ENCODE measurements at places on chromosomes 2 and 18. TPM values are rescaled to one million over a fixed set of nuclear protein-coding genes. Genes with fewer than 3 reads are reported as not detected.
A peak's percentile ranks its signal among the peaks of the same experiment; 100 is the strongest.

CRYGD gene
- not detected for total RNA-seq

ZNF521 gene
- total RNA-seq: 67.1 TPM

IL1R2 gene
- total RNA-seq: 0.18 TPM

NT5C1B gene
- total RNA-seq: not detected

MPP4 gene
- total RNA-seq: 0.18 TPM

LRP2 gene
- total RNA-seq: 0.13 TPM

LCT gene
- not detected for total RNA-seq

SESTD1 gene
- 21.8 TPM for total RNA-seq

ASPRV1 gene
- 2.6 TPM for total RNA-seq

IL36G gene
- total RNA-seq: 0.31 TPM

DGKD gene
- total RNA-seq: 14.7 TPM

PFN4 gene
- total RNA-seq: 1.8 TPM

MARCO gene
- total RNA-seq: 1.7 TPM

RSAD2 gene
- total RNA-seq: 3.3 TPM

DNA sequence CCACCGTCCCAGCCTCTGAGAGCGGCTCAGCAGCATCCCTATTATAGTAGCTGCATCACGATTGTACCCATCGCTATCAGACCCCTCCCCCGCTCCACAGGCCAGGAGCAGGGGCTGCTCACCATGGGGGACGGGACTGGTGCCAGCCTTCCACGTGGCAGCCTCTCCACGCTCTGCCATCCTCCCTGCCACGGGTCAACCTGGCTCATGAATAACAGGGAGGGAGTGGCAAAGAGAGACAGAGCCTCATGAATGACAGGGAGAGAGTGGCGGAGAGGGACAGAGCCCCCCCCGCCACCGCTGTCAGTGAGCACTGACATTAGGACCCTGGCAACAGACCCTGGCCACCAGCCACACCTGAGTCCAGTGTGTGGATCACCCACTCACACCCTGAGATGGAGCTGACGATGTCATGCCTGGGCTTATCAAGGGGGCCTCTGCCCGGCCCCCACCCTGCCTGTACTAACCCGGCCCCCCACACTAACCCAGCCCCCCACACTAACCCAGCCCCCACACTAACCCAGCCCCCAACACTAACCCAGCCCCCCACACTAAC is 16.9 kb downstream of the CROCC2 start:
- DNase-seq: no peak

DNA sequence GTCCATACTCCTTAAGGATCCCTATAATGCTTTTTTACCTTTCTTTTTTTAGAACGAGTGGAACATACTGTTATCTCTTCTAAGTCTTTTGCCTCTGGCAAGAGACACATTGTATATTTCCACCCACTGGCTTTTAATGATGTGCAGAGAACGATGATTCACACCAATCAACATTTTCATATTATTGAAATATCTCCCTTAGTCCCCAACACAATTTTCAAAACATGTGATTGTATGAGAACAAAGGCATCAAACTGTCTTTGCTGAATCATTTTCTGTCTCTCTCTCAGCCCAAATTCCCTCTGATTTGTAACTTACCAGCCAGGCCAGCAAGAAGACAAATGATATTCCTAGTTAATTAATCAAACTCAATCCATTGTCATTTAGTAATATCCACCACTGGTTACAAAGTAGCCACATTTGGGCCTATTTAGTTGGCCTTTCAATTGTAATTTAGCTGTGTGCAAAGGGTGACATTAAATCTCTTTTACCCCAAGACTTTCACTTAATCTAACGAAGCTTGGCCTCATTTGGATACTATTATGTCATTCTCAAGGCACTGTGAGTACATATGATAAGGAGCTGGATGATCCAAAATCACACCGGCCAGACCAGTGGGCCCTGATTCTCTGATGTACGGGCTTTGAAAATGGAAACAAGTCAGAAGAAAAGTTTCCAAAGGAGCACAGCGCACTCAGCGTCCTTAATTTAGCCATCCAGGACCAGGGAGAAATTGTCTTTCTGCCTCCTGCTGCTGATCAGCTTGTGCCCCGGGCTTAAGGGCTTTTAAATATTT is 185.1 kb downstream of the SCG2 start:
- no peak for DNase-seq

GRCh38 chr18:23099621-23100020 is 35.7 kb upstream of the CABLES1 start:
- DNase-seq: no peak

GRCh38 chr18:72799106-72799505 is 68.7 kb downstream of the NETO1 start:
- DNase-seq: no peak

DNA sequence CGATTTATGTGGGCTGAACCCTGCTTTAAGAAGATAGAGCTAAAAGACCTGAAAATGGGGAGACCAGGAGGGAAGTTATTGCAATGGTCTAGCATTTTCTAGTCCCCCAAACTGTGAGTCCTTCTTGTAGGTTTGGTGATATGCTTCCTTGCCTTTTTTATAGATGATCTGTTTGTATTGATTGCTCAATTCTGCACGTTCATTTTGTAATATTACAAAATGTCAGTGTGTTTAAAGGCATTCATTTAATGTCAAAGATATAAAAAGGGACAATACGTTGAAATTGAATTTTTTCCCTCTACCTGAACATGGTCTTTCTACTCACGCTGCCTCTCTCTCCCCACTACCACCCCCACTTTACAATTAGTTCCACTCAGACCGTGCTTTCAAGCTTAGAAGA is 5.6 kb upstream of the FIGN start:
- no peak for DNase-seq

DNA sequence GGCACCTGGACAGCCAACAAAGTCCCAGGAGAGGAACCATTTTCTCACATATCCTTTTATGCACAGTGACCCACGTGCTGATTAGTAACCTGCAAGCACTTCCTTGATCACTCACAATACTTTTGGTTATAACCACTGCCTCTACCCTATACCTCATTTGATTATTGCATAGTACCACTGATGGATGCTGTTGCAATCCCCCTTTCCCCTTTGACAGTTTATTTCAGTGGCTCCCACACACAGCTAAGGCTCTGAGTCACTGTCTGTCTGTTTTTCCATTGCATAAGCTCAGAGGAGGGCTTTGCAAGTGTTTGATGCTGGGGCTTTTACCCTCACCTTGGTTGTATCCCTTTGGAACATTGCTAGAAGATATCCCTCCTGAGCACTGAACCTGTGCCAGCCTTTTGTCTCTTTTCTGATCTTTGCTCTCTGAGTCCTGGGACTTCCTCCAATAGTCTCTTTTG is 101.7 kb upstream of the RBBP8 start:
- no peak for DNase-seq

DNA sequence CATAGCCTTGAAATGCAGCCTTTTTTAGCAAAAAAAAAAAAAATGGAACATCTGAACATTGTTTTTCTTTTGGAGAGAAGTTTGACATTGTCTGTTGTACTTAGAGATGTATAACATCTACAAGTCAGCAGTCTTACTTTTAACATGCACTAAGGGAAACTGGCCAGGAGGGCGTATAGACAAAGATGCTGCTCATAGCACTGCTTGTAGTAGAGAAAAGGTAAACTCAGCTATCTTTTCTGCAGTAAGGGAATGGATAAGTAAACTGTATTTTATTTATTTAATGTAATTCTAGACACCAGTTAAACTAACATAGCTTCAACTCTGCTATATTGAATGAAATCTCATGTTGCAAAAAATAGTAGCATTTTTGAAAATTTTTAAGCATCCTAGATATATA is 489.6 kb downstream of the PTPRM start:
- no peak for DNase-seq

DNA sequence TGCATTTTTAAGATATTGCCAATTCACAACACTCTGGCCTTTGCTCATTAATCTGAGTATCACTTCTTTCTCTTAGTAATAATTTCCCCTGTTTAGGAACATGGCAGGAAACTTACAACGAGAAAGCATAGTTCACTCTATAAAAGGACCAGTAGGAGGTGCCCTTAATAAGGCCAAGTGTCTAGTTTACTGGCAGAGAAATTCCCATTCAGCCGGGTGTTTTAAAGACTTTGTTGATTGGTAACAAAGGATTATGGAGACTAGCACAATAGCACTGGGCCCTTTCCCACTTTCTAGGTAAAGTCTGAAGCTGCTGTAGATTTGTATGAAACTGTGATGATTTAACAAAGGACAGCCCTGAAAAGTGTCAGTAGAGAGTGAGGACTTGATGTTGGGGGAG is 3.1 kb downstream of the DCC start:
- DNase-seq: no peak

DNA sequence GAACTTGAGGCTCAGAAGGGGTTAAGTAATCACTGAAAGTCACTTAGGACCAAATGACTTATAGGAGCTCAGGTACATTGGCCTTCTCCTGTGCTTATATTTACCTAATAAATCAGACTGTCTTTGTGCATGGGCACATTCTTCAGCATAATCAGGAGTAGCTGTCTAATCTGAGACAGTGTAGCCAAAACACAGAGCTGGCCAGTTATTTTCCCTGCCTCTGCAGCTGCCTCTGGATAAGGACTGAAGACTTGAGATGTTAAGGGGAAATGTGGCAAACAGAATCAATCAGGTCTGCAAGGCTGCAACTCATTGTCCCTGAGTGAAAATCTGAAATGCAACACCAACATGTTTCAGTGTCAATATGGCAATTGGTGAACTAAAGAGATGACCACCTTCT is 1.5 kb downstream of the FSHR start:
- no peak for DNase-seq

GRCh38 chr2:36389091-36389564 is 33.5 kb downstream of the CRIM1 start:
- peak; percentile 83 for DNase-seq

GRCh38 chr2:20565101-20565622 is 85.7 kb downstream of the HS1BP3 start:
- no peak for DNase-seq

GRCh38 chr2:176118601-176119339 is 2.2 kb downstream of the HOXD10 start:
- DNase-seq: no peak

- peak; percentile 61 for DNase-seq
Observed at GRCh38 chr2:1546023-1546591, 132.8 kb downstream of the TPO start.

DNA sequence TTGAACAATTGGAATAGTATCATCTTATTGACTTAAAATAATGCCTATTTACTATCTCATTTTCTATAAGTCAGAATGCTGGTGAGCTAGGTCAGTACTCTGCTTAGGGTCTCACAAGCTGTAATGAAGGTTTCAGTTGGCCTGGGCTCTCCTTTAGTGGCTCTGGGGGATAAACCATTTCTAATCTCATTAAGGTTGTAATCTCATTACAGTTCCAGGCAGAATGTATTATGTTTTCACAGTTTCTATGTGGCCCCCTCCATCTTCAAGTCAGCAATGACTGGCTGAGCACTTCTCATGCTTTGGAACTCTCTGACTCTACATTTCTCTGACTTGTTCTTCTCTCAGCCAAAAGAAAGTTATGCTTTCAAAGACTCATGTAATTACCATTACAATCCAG is 163.1 kb downstream of the CCDC178 start:
- DNase-seq: no peak

DNA sequence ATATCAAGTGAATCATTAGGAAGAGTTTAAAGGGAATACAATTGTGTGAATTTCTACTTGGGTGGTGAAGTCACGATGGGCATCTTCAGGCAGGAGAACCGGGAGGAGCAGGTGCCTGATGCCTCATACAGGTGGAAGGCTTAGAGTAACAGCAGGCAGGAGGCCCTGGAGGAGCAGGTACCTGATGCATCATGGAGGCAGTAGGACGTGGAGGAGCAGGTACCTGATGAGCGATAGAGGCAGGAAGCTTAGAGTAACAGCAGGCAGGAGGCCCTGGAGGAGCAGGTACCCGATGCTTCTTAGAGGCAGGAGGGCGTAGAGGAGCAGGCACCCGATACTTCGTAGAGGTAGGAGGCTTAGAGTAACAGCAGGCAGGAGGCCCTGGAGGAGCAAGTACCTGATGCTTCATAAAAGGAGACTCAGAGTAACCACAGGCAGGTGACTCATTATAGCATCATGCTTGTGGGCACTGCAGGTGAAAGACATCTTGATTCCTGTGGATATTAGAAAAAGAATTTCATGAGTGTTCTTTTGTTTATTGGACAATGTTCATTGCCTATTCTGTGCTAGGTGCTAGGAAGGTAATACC is 133.9 kb downstream of the ATP9B start:
- DNase-seq: no peak

DNA sequence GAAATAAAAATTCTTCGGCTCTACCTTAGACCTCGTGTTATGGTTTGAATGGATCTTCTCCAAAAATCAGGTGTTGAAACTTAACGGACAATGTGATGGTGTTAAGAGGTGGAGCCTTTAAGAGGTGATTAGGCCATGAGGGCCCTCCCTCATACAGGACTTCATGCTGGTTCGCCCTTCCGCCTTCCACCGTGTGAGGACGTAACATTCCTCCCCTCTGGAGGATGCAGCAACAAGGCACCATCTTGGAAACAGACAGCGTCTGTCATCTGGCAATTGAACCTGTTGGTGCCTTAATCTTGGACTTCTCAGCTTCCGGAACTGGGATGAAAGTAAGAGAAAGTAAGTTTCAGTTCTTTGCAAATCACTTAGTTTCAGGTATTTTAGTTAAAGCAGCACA is 126.3 kb upstream of the SPRED2 start:
- no peak for DNase-seq

GRCh38 chr2:169980001-169980400 is 152.7 kb downstream of the UBR3 start:
- DNase-seq: no peak

Measured in muscle of leg (tissue), 16 donors.